Lung (tissue), 17 donors: ENCODE measurements at places on chromosomes 4 and X. TPM values are rescaled to one million over a fixed set of nuclear protein-coding genes. Genes with fewer than 3 reads are reported as not detected.
A peak's percentile ranks its signal among the peaks of the same experiment; 100 is the strongest.

GRCh38 chr4:17310269-17310652, 201.6 kb downstream of the QDPR start:
- no peak overlapping the region for H3K4me3 ChIP-seq
- peaks cover under 1% of the 10 kb centered on the region for H3K27me3 ChIP-seq
- no peak for DNase-seq
- H3K27ac ChIP-seq = no peak overlapping the region
- no peaks in the 10 kb centered on the region for H3K36me3 ChIP-seq

DNA sequence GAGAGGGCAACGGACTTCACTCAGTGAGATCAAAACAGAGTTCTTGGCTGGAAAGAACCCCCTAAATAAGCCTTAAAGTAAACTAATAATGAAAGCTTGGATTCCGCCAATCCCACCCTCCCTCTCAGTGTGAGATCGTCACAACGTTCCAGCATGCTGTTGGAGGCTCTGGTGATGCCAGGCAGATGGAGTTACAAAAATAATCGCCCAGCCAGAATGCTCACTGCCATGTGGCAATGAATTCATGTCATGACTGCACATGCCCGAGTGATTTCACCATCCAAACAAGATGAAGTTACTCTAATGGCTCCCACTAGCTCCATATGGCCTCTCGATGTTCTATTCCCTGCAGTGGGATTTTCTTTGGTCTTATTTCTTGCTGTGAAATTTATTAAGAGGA, 248.0 kb downstream of the SPATA18 start:
- H3K4me1 ChIP-seq = no peaks in the 10 kb centered on the region
- H3K27ac ChIP-seq = no peak overlapping the region
- no peak overlapping the region for H3K4me3 ChIP-seq
- no peaks in the 10 kb centered on the region for H3K27me3 ChIP-seq
- no peaks in the 10 kb centered on the region for H3K36me3 ChIP-seq
- DNase-seq = peak; percentile 27

DNA sequence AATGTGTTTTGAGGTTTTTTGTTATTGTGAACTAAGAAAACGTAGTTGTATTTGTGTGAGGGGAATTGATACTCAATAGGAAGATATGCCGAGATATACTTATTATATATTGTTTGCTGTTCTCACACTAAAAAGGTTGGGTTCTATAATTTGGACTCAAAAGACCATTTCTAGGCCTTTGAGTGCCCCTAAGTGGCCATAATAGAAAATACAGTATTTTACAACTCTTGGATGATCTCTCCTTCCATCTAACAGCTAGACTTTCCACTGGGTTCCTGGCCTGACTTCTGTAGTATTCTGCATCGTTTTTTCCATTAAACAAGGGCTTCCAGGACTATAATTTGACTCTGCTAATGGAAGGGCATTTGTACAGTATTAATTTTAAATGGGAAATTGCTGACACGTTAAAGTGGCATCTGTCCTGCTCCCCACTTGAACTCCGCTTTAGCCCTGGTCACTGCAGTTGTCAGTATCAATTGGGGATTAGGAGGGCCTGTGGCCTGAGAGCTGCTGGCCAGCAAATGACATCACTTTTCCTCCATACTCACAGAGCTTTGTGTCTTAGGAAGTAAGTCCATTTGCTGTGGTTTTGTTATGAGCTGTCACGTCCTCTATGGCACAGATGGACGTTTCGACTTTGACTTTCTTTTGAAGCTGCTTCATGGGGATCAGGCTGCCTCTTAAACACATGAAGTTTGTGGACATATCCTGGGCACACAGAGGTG, 176.9 kb downstream of the SLIT2 start:
- no peak overlapping the region for H3K27ac ChIP-seq
- DNase-seq = no peak
- H3K36me3 ChIP-seq = no peaks in the 10 kb centered on the region
- no peaks in the 10 kb centered on the region for H3K27me3 ChIP-seq

GRCh38 chr4:181548873-181549575, 694.2 kb upstream of the TENM3 start:
- no peaks in the 10 kb centered on the region for H3K36me3 ChIP-seq
- H3K4me3 ChIP-seq = no peak overlapping the region
- no peak for DNase-seq
- no peak overlapping the region for H3K27ac ChIP-seq
- no peaks in the 10 kb centered on the region for H3K27me3 ChIP-seq

GRCh38 chr4:184235526-184235925, 17.9 kb upstream of the ENPP6 start:
- H3K36me3 ChIP-seq = no peaks in the 10 kb centered on the region
- no peaks in the 10 kb centered on the region for H3K4me1 ChIP-seq
- no peak for DNase-seq
- H3K27me3 ChIP-seq = no peaks in the 10 kb centered on the region

DNA sequence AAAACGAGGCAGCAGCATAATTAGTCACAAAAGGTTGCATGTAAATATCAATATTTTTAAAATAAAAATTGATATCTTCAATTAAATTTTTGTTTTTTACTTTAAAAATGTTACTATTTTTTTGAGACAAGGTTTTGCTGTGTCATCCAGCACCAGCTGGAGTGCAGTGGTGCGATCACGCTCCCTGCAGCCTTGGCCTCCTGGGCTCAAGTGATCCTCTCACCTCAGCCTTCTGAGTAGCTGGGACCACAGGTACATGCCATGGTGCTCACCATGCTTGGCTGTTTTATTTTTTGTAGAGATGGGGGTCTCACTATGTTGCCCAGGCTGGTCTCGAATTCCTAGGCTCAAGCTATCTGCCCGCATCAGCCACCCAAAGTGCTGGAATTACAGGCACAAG, 96.8 kb upstream of the FRAS1 start:
- H3K27me3 ChIP-seq = no peaks in the 10 kb centered on the region
- H3K27ac ChIP-seq = no peak overlapping the region
- H3K36me3 ChIP-seq = no peaks in the 10 kb centered on the region

APEX2 gene
- total RNA-seq = 14.0 TPM

SMIM43 gene
- total RNA-seq = 0.15 TPM

LAS1L gene
- total RNA-seq = 27.0 TPM

RTL5 gene
- 7.3 TPM for total RNA-seq

BGN gene
- 77.9 TPM for total RNA-seq
